ENCODE measurements at places on chromosomes 7 and 10.

- no peak for DNase-seq
Observed at GRCh38 chr10:68239069-68239468, 7.2 kb upstream of the ATOH7 start.

DNA sequence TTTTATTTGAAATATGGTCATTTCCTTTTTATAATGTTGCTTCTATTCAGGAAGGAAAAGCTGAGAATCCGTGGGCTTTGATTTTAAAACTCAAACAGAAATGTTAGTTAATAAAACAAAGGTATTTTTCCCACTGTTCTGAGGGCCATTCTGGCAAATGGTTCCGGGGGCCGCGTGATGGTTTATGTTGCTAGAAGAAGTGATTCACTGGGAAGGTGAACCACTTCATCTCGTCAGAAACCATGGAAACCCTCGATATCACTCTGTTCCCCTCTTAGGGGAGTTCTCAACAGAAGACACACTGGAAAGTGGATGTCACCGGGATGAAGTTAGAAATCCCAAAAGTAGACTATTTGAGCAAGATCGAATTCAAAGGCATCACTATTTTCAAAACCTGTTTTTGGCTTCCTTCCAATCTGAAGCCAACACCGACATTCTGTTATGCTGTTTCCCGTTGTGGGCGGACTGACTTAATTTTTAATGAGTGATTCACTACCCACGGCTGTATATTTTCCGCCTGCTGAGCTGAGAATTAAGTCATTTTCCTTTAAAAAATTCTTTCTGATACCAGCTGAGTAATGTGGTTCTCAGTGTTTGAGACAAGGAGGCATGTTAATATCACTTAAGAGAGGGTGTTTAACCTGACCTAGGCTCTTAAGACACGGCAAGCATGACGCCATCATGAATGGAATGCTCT lies 84.1 kb downstream of the PTPRE start:
- DNase-seq, result no peak

DNA sequence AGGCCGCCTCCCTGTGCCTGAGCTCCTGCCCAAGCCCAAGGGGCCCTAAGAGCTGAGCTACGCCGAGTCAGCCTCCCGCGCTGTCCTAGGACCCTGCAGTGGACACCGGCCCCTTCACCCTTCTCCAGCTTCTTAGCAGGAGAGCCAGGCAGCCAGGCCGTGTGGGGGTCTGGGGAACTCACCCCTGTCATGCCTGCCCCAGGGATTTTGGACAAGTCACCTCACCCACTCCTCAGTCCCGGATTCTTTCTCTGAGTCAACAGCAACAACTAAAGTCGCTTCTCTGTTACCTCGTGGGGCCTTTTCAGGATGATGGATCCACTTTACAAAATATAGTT lies 79.3 kb downstream of the MKI67 start:
- DNase-seq, result no peak

DNA sequence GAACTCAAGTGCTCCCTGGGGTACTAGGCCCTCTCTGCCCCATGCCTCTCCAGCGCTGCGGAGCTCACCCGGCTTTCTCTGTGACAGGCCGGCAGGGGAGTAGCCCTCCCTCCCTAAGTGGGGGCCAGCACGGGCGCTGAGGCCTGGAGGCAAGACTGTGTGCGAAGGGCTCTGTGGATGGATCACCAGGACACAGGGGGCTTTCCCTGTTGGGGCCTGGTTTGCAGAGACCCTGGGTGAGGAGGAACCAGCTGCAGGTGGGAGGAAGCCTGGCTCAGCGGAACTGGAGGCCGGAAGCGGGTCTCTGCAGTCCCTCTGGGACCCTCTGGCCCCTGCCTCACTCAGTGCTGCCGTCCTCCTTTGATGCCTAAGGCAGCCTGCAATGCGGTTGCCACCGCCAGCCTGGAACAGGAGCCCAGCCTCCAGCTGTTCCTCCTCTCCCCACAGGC lies 106.0 kb downstream of the CYTH3 start:
- DNase-seq, result no peak

GRCh38 chr10:128780156-128780761 lies 654.0 kb upstream of the MKI67 start:
- no peak for DNase-seq

DNA sequence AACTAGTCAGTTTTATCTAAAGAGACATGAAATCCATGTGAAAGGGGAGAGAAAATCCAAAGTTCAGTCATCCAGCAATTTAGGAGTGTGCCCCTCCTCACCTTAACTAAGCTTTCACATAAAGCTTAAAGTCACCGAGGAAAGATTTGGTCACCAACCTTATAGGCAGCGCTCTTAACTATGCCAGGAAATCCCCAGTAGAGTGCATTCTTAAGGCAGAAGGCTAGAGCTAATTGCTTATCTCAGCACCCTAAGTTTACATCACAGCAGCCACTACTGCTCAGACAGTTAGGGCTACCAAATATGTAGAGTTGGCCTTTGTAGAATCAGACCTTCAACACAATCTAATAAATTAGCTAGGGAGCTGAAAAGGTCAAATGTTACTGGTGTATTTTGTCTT lies 47.9 kb downstream of the MTPN start:
- no peak for DNase-seq

All from stomach (tissue), 19 donors.